ENCODE measurements at places on chromosomes 2 and 18. TPM values are rescaled to one million over a fixed set of nuclear protein-coding genes. Genes with fewer than 3 reads are reported as not detected.

- no peak for DNase-seq
Observed at GRCh38 chr2:71513096-71513495, 59.7 kb downstream of the DYSF start.

- DNase-seq, result no peak
Observed at GRCh38 chr2:32522770-32523169, 105.1 kb upstream of the TTC27 start.

GRCh38 chr2:70608373-70608772, 54.7 kb upstream of the TGFA start:
- DNase-seq, result no peak

DNA sequence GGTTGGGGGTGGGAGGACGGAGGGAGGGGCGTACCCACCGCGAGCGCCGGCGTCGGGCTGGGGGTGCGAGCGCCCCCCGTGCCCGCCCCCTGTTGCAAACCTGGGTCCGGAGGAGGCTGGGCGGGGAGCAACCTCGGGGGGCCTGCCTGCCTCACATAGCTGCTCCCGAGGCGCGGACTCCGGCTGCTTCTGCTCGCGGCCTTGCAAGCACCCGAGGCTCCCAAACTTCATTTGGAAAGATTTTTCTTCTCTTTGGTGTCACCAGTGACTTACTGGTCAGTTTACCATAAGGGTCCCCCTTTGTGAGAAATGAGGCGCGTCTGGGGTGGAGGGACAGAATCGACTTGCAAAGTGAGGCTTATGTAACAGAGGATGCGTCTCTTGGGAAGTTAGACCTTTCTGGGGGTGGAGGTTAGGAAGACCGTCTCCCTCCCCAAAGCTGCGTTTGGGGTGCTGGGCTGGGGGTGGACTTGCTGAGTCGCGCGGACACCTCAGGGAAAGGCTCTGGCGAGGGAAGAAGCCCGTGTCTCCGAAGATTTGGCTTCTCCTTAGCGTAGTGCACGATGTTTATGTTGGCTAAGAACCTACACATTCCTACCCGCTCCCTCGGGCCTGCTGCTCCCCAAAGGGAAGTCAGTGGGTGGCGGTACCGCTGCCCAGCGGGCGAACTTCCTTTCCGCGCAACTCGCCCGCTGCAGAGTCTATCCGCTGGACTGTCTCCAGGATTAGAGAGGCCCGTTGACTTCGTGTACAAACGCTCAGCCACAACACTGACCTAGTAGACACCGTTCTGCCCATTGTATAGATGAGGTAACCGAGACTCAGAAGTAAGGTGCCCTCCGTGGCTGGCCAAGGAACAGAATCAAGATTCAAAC, 559 bp downstream of the TMEM37 start:
- no peak for DNase-seq

DNA sequence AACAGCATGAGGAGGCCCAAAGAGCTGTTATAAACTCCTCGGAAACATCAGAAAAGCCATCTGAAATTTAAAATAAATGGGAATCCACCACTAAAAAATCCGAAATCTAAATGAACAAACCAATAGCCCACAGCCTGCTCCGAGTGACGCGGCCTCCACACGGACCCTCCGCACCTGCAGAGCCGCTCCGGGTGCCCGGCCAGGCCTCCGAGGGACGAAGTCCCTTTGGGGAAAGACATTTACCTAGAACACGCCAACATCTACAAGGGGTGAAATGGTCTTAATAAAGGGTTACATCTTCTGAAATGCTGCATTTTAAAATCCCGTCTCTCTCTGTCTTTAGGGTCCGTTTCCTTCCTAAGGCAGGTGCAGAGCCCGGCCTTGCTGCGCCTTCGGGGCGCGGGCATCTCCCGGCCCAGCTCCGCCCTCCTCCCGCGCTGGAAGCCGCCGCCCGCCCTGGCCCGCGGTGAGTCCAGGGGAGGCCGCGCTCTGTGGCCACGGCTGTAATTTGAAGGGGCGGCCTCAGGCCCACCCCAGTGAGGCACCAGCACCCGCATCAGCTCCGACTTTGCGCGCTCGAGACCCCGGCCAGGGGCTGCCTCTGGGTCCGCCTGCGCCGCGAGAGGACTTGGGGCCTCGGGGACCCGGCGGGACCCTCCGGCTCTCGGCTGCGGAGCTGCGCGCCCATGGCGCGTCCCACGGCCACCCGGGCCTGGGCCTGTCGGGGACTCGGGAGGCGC, 42.3 kb upstream of the CTDP1 start:
- DNase-seq, result no peak

DNA sequence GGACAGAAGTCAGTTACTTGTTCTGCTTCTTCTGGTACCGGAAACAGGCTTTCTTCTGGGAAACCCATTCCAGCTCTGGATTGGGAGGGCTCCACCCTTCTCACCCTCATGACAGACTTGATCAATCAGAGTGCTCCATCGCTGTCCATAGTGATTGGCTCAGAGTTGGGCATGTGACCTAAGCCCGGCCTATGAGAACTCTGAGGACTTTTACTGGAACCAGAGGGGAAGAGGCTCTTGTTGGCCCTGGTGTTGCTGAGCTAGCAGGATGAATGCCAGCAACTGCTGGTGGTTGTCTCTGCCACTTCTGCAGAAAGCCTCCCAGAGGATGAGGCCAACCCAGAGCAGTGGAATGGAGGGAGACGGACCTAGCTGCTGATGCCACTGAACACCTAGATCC, 33.3 kb downstream of the TMEM37 start:
- no peak for DNase-seq

DNA sequence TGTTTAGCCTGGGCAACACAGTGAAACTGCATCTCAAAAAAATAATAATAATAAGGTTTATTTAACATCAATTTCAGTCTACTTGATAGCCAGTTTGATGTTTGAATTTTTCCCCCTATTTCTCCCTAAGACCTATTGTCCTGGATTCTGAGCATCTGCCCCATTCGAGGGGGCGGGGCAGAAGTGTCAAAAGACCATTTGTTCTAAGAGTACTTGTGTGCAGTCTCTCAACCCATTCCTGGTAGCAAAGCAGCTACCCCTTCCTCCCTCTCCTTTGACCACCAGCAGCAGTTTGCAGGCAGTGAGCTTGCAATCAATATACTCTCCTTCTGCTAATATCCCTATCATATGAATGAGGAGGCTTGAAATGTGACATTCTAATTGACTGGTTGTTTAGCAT, 71.9 kb downstream of the VWC2L start:
- no peak for DNase-seq

DNA sequence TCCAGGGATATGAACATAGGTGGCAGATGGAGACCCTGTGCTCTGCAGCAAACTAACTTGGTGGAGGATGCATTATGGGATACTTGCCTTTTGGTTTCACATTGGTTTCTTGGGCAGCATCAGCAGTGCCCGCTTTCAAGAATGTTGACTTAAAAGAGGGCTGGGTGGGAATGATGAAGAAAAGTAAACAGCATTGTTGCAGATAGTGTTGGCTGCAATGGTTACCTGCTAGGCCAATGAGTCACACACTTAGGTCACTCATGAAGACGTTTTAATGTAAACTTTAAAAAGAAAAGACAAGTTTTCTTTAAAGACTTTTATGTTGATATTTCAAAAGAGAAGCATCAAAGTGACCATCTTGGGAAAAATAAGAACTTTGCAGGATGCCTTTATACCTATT, 26.1 kb upstream of the FAM237A start:
- DNase-seq, result no peak

- no peak for DNase-seq
Observed at GRCh38 chr2:204005940-204006721, 69.6 kb downstream of the ICOS start.

DNA sequence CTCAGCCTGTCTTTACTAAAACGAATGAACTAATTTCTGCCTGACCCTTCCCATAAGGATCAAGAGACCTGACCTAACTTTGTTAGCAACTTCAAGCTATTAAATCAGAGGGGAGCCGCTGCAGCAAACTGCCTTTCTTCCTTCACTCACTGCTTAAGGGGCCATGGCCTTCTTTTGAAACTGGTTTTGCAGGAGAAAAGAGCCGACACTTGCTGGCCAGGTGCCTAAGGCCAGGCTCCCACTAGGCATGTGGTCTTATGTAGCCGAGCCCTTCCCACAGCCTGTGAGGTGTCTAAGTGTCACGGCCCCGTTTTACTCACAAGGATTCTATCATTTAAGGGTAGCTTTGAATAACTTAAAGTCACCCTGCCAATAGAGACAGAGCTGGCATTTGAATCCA, 130.8 kb downstream of the ZNF236 start:
- DNase-seq, result no peak

The ANXA4 gene
- 283 TPM for polyA plus RNA-seq

GRCh38 chr2:120847700-120848321, 112.1 kb downstream of the GLI2 start:
- DNase-seq, result peak; percentile 67

The CDH19 gene
- polyA plus RNA-seq, result 0.33 TPM

GRCh38 chr2:217797661-217798069, 205.1 kb downstream of the TNS1 start:
- no peak for DNase-seq

DNA sequence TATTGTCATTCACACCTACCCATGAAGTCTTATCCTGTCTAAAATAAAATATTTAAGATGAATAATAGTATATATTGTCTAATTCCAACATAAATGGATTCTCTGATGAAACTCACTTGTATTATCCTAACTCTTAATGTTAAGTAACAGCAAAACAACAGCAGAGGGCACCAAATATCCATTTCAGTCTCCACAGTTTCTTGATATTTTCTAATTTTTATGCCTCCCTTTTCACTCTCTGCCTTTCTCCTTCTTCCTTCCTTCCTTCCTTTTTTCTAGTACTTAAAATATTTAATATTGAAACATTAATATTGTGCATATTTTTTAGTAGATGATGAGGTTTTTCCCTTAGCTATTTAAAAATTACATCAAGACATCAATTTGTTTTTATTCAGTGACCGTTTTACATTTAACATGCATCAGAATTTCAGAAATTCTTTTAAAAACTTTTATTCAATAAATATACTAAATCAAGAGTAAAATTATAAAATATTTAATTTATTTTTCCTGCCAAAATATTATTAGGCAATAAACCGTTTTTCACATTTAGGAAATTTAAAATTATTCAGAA, 97.6 kb downstream of the WDR7 start:
- DNase-seq, result peak; percentile 19

- no peak for DNase-seq
Observed at GRCh38 chr2:234517971-234518370, 21.1 kb upstream of the ARL4C start.

All from renal pelvis (tissue), 12 donors.